Activated T-helper 1 cell treated with anti-CD3 and anti-CD28 coated beads, Interleukin-12 subunit alpha, Interleukin-12 subunit beta, Interleukin-2, Interleukin-4 antibody, amounts not matched to agents 30 ng/mL and 10 ng/mL and 1 ng/mL, durations not matched to agents 14 hours and 24 hours and 36 hours (primary cell): ENCODE measurements at places on chromosomes 7 and 10. TPM values are rescaled to one million over a fixed set of nuclear protein-coding genes. Genes with fewer than 3 reads are reported as not detected.
A peak's percentile ranks its signal among the peaks of the same experiment; 100 is the strongest.

The TMEM236 gene
- total RNA-seq, result 0.05 TPM in 1 of 2 replicates, not detected in the other

The ICA1 gene
- total RNA-seq, result 1.9 and 2.3 TPM in 2 replicates

The GRM3 gene
- total RNA-seq, result not detected in 2 replicates

The LIPK gene
- not detected in 2 replicates for total RNA-seq

The AKR1C4 gene
- total RNA-seq, result not detected in 2 replicates

DNA sequence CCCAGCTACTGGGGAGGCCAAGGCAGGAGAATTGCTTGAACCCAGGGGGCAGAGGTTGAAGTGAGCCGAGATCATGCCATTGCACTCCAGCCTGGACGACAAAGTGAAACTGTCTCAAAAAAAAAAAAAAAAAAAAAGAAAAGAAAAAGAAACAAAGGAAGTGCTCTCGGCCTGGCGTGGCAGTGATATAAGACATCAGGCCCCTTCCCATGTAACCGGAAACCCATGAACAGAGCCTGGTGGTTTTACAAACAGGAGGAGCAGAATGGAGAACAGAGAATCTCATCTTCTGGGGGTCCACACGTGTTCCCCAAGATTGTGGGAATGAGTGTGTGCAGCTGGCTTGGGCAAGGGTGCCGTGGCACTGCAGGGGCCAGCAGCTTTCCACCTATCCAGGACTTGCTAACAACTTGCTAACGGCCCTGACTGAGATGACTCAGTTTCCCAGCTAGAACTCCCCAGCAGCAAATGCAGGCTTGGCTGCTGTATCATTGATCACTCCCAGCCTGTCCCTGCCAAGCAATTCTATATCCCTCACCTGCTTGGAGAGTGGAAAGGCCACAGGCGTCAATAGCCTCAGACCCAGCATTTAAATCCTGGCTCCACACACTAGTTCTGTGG, 103.0 kb downstream of the COL26A1 start:
- no peak for DNase-seq
- H3K27ac ChIP-seq, result peak overlapping the region; percentile 52
- peak overlapping the region; percentile 19 for H3K4me3 ChIP-seq

- H3K27ac ChIP-seq, result no peak overlapping the region
- no peak for DNase-seq
- H3K36me3 ChIP-seq, result no peaks in the 10 kb centered on the region
- H3K4me3 ChIP-seq, result no peak overlapping the region
Observed at GRCh38 chr7:219581-220150, 27.3 kb downstream of the FAM20C start.

DNA sequence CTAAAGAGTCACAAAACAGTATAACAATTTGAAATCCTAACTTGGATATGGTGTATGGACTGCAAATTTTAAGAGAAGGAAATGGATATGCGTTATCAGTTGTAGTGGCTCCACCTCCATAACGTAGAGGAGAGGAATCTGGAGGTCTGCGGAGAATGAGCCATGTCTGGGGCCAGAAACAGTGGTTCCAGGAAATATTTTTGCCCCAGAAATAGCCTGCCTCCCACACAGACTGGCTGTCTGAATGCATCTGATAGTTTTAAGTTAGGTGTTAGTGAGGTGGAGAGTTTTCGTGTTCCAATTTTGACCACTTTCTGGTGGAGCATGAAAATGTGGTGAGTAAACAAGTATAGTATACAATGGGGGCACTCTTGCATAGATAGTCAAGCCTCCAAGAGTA, 1.6 kb downstream of the PHTF2 start:
- H3K4me3 ChIP-seq, result peak overlapping the region; percentile 95
- peaks cover 71% of the 10 kb centered on the region for H3K4me1 ChIP-seq
- peak overlapping the region; percentile 77 for H3K27ac ChIP-seq
- DNase-seq, result no peak

DNA sequence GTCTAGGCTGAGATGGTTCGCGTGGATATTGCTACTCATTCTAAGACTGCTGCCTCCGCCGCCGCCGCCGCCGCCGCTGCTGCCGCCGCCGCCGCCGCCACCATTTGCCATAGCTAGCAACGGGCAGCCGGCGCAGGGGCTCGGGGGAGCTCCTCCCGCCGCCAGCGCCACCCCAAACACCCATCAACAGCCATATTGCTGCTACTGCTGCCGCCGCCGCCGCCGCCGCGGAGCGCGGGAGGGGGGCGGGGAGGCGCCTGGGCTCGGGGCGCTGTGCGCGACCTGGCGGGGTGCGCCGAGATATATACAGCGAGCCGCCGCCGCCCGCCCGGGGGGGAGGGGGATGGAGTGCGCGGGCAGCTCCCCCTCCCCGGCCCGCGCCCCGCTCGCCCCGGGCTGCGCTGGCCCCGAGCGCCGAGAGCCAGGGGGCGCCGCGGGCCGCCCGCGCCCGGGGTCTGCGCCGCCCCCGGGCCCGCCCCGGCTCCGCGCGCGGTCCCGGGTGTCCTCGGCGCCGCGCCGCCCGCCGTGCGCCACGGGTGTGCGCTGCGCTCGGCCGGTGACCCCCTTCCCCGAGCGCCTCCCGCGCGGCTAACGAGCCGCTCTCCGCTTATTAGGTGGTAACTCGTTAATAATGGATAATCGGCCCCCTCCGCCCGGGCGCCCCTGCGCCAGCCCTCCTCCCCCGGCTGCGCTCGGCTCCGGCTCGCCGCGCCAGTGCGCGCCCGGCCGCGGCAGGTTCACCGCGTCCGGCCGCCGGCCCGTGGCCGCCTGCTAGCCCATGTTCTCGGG, at the start of gene KCNMA1:
KCNMA1 (minus strand) TSS at position 277 of the 789 bp plus-strand sequence.
- H3K4me1 ChIP-seq, result no peaks in the 10 kb centered on the region
- H3K27ac ChIP-seq, result no peak within 1 kb of the TSS
- H3K36me3 ChIP-seq, result no peaks in the 10 kb centered on the region
- H3K27me3 ChIP-seq, result peaks cover 39% of the 10 kb centered on the region
- no peak for DNase-seq

GRCh38 chr7:50268223-50268622, 36.3 kb upstream of the IKZF1 start:
- H3K27ac ChIP-seq, result peak overlapping the region; percentile 98
- H3K27me3 ChIP-seq, result no peaks in the 10 kb centered on the region
- peaks cover 85% of the 10 kb centered on the region for H3K4me1 ChIP-seq
- peak overlapping the region; percentile 70 for H3K4me3 ChIP-seq

DNA sequence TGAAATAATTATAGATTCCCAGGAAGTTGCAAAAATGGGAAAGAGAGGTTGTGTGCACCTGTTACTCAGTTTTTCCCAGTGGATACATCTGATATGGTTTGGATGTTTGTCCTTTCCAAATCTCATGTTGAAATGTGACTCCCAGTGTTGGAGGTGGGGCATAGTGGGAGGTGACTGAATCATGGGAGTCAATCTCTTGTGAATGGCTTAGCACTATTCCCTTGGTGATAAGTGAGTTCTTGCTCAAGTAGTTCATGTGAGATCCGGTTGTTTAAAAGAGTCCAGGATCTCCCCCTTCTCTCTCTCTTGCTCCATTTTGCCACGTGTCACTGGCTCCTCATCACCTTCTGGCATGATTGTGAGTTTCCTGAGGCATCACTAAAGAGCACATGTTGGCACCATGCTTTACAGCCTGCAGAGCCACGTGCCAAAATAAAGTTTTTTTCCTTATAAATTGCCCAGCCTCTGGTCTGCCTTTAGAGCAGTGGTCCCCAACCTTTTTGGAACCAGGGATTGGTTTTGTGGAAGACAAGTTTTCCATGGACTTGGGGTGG, 149.2 kb downstream of the RAMP3 start:
- no peak for DNase-seq
- no peak overlapping the region for H3K4me3 ChIP-seq
- H3K36me3 ChIP-seq, result no peaks in the 10 kb centered on the region
- H3K27ac ChIP-seq, result no peak overlapping the region
- H3K27me3 ChIP-seq, result peaks cover 14% of the 10 kb centered on the region
- H3K4me1 ChIP-seq, result no peaks in the 10 kb centered on the region
